Forelimb muscle (tissue), 1 donor: ENCODE measurements at places on chromosomes 7 and 10. TPM values are rescaled to one million over a fixed set of nuclear protein-coding genes. Genes with fewer than 3 reads are reported as not detected.

Gene PDE6C
- 0.58 TPM for polyA plus RNA-seq

Gene ZC3HAV1L
- polyA plus RNA-seq = 16.6 TPM

Gene GPR22
- 0.11 TPM for polyA plus RNA-seq

Gene SLC16A12
- polyA plus RNA-seq = 1.2 TPM

Gene HNRNPH3
- polyA plus RNA-seq = 167 TPM

GRCh38 chr10:123069246-123069986 is 60.6 kb downstream of the ACADSB start:
- no peak for DNase-seq

DNA sequence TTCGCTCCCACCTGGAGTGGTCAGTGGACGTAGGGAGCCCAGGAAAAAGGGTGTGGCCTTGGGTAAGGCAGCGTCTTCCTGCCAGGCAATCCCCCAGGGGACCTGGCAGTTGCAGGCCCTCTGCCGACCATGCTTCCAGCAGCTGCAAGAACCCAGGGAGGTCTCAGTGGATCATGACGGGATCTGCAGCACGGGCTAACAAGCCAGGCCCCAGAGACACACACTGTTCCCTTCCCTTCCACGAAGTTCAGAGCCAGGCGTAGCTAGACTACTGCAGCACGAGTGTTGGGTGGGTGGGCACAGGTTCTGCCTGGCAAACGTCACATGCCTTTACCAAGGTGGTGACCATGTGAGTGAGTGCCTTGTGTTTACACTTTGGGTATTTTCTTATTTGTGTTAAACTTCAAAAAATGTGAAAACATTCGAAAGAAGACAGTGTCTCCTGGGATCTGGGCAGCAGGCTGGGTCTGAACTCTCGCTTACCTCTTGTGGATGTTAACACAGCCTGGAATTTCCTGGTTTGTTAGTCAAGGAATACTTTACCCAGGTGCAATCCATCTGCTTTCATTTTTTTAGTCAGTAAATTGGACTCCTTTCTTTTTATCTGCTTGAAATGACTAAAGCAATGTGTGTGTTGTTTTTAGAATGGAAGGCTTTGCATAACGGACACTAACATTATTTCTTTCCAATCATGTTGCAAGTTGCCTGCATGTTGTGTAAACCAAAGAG is 48.2 kb upstream of the VIPR2 start:
- DNase-seq = no peak

DNA sequence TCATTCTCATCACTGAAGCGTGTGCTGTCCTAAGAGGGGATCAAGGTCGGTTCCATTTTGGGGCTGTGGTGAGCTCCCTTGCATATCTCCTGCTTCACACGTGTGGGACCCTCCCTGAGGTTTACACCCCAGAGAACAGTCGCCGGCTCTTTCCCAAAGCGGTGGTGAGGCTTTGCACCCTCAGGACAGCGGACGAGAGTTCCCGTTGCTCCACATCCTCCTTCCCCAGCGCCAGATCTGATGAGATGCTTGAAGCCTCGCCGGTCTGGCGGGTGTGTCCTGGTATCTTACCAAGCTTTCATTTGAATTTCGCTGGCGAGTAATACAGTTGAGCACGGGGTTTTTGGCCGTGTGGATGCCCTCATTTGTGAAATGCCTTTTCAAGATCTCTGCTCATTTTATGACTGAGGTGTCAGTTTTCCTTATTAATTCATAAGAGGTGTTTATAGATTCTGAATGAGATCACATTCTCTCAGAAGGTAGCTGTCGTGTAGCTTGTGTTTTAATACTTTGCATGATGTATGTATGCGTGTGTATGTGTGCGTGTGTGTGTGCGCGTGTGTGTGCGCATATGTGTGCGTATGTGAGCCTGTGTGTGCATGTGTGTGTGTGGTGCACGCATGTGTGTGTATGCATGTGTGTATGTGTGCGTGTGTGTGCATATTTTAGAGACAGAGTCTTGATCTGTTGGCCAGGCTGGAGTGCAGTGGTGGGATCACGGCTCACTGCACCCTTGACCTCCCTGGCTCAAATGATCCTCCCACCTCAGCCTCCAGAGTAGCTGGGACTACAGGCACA is 30.7 kb downstream of the ELFN1 start:
- DNase-seq = no peak

DNA sequence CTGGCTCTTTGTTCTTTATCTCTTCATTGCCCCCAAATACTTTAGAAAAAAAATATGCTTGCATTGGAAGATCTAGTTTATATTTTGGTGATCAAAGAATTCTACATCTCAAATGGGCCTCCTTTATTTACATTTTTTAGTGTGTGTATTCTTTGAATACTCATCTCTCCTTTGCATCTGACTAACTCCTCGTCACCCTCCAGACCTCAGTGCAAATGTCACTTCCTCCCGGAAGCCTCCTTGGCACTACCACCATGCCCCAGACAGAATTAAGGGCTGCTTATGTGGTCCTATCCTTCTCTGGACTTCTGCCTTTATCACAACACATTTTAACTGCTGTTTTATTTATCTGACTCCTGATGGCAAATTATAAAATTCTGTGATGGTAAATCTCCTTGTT is 52.0 kb upstream of the PPP1R3C start:
- DNase-seq = no peak

DNA sequence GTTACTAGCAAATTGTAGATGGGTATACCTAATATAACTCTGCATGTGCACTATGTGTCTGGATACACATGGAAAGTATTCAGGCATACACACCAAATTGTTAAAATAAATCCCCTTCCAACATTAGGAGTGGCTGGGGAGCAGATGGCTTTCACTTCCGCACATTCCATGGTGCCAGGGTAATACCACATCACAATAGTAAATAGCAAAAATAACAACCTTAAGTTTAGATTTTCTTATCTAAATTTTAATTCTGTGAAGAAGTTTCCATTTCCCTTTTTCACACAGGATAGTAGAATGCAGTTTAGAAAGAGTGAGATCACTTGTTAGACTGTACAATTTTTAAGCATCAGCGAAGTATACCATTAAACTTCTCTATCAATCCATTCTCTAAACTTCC is 5.8 kb upstream of the ALOX5 start:
- DNase-seq = no peak

DNA sequence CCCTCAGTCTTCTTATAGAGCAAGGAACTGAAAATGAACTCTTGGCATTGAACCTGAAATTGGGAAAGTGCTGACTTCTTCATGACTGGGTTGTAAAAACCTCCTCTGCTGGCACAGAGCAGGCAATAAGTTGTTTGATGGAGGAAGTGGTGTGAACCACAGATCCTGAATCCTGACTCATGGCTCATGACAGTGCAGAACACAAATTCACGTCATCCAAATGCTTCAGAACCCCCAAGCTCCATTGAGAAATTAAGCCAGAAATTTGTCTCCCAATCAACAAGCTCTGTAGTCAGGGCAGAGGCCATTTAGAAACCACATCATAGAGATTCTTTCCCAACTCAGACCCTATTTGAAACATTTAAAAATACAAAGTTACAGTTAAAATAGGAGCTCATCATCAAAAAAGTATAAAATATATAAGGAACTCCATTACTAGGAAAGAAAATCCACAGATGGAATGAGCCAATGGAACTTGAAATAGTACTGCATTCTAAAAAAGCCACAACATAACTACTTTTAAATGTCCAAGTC is 10.3 kb upstream of the STK17A start:
- DNase-seq = no peak

DNA sequence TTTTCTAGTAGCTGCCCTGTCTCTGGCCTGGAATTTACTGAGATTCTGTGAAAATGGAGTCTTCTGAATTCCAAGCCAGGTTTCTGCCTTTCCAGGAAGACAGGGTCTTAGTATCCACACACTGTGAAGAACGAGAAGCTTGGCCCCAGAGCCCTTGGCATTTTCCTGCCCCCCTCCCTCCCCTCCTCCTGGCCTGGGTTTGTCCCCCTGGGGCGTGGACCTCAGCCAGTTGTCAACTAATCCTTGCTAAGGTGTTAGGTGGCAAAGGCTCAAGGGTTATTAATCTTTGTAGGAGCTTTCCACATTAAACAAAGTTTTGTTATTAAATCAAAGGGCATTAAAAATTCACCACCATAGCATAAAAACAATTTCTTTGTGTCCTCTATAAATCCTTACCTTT is 329.5 kb downstream of the RNLS start:
- no peak for DNase-seq

DNA sequence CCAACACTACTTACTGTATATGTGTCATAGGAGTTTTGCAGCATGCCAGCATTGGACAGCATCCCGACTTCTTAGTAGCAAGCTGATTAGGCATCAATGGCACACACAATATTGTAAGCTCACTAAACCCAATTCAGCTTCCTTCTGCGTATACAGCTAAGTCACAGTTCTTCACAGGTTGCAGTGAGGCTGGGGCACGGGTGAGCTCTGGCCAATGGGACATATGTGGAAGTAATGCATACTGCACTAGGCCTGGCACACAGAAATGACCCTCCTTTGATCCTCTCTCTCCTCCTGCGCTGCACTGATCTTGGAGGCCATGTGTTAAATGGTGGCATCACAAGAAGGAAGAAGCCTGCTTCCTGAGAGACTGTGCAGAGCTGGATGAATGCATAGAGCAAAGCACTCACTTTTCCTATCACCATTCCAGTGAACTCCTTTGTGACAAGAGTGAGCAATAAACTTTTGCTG is 11.9 kb downstream of the RAB11FIP2 start:
- DNase-seq = no peak

DNA sequence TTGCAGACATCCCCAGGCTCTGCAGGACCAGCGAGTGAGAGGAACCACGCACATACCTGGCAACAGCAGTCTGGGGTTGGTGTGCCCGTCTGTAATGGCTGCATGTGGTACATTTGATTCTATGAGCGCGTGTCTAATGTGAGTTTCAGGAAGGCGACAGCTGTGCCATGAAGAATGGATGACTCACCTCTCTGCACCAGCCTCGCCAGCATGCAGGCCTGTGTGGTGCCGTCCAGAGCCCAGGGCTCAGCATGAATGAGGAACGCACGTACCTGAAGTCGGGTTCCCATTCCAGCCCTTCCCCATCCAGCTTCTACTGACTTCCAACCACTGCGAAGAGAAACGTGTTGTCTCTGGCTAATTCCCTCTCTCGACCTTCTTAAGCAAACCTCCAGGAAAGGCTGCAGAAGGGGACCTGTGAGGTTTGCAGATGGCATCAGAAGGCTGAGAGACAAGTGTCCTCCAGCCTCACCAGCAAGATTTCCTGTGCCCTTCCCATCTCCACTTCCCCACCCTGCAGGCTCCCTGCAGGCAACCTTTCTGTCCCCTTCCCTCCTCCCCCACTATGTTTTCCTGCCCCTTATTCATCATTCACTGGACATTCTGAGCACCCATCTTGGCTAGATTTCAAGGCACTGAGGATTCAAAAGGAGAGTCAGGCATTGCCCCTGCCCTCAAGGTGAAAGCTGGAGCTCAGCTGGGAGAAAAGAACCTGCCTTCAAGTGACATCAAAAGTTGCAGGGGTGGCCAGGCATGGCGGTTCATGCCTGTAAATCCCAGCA is 54.3 kb downstream of the ASB13 start:
- no peak for DNase-seq

- no peak for DNase-seq
These were observed 295.9 kb upstream of the ZNF32 start for GRCh38 chr10:43944381-43945093.

- DNase-seq = no peak
These were observed 10.0 kb upstream of the PRPS1L1 start for GRCh38 chr7:18037609-18038008.

DNA sequence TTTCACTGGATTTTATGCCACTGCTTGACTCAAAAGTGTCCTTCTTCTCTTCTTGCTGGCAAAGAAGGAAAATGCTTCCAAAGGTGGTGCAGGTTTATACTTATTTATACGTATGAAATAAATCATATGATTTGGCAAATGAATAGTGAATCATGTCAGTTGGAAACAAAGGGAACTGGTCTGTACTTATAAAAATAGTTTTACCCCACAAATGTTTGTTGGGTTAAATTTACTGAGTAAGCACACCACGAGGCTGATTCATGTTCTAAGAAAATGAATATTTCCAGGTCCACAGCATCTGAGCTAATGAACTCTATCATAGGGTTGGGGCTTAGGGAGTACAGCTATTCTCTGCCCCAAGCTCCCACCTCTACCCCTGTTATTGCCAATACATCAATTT is 232.2 kb downstream of the TRIL start:
- no peak for DNase-seq

DNA sequence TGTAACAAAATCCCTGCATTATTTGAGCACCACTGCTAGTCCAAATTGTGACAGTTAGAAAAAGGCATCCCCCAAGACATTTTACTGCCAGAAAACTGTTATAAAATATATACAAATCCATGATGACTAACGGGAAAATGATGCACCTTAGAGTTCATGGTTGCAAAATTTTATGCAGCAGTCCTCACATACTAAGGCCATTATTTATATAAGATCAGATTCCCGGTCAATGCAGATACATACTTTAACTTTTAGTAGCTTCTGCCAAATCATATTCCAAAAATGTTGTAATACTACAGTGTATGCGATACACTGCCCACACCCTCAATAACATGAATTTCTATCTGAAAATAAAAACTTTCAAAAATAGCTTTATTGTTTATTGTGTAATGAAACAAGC is 239.9 kb upstream of the ZNF32 start:
- DNase-seq = no peak

GRCh38 chr7:141497391-141497790 is 53.8 kb upstream of the AGK start:
- peak; percentile 9 for DNase-seq

- DNase-seq = no peak
These were observed 231.3 kb upstream of the KLF6 start for GRCh38 chr10:4016214-4016740.

- DNase-seq = no peak
These were observed 2.7 kb upstream of the PDGFA start for GRCh38 chr7:522071-522950.

DNA sequence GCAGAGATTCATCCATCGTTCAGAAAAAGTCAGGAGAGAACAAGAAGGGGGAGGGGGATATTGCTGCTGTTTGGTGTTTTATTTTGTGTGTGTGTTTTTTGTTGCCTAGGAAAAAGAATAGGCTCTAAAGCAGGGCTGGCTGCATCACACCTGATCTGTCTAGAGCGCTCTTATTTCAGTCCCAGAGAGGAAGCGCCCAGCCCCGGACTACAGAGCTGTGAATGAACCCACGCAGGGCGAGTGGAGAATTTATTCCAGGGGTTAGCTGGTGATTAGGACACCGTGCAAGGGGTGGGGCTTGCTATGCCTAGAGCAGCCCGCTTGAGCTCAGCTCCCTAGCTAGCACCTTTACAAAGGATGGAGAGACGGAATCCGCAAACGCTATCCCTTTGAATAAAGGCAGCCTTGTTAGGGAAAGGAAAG is 621 bp upstream of the FAM13C start:
- peak; percentile 52 for DNase-seq

GRCh38 chr10:35493196-35494118 is 111.7 kb upstream of the GJD4 start:
- no peak for DNase-seq
